Sciatic nerve (tissue), 2 donors: ENCODE measurements at places on chromosomes 5 and 9.

DNA sequence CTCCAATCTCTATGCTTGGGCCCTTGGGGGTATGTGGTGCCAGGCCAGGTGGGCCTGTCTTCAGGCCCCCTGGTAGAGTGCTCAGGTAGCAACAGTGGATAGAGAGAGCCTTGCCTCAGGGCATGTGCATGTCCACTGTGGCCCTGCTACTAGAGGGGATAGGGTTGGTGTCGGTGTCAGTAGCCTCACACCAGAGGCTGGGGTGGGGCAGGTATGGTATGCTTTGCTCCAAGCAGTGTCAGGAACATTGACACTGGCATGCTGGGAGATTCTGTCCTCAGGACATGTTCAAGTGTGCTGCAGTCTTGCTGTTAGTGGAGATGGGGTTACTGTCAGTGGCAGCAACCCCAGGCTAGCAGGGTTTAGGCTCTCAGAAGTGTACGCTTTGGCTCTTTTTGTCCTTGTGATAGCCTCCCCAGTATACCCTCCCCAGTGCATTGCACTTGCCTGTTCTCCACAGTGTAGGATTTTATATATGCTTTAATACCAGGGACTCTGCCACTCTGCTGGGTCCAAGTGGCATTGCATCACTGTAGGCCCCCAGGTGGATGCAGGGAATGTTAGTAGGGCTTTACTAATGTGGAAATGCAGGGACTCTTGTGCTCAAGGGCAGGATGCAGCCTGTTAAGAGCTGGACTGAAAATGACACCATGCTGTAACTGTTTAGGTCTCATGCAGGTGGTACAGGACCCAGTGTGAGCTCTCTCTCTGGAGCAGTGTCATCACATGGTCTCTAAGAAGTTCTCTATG, 21.6 kb downstream of the RIC1 start:
- DNase-seq: no peak

- DNase-seq: no peak
These were observed at the start of gene SPINK1 for GRCh38 chr5:147831465-147831864. SPINK1 (minus strand) TSS chr5:147831671; CDS start chr5:147831577, 94 bp downstream.

DNA sequence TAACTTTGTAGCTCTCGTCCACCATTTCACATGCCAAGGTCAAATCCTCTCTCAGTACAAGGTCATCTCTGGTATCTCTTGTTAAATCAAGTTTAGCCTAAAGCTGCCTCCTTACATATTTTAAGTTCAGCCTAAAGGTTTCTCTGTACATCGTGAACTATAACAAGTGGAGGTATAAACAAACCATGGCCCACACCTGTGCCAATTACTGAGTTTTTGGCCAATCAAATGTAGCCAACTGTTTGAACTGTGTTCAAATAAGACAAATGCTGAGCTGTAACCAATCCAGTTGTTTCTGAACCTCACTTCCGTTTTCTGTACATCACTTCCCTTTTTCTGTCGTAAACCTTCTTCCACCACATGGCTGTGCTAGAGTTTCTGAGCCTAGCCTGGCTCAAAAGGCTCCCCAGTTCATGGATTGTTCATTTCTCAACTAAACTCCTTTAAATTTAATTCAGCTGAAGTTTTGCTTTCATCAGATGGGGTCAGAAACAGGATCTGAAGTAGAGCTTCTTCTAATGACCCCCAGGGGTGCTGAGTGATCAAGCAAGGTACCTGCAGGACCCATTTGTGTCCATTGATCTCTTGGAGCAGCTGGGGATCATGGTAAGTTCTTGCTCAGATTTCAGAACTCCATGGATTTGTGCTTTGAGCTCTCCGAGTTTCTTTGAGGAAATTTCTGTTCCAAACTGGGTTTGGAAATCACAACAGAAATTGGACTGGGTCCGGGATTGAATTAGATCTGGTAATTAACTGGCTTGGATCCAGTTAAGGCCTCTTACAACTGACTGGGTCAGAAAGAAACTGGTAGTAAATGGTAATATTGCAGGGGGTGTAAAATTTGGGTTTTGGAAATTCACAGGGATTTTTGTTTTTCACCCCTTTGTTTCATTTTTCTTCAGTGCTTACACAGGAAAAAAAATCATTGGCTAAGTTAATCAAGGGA, 11.0 kb upstream of the NANS start:
- no peak for DNase-seq

DNA sequence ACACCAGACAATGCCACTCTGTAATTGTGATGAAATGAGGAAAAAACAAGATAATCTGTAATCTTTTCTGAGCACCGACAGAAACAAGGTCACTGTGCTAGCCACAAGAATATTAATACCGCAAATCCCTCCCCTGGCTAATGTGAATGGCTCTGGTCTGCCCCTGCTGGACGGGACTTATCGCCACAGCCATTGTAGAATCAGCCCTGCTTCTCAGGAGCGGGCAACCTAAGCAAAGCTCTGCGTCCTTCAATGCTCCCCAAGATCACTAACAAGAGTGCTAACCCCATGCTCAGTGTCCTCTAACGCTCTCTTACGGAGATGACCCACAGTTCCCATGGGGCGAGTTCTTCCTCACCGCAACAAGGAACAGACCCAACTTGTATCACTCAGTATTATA, 42.7 kb downstream of the OR2V1 start:
- DNase-seq: no peak
